Stimulated activated CD4-positive, alpha-beta T cell treated with anti-CD3 and anti-CD28 coated beads, Interleukin-12 subunit alpha, Interleukin-12 subunit beta, amount 100 ng/mL, for 24 hours (primary cell): ENCODE measurements at places on chromosomes 11 and 22.

- no peak for DNase-seq
Observed at GRCh38 chr22:45516163-45516562, 13.5 kb downstream of the FBLN1 start.

- no peak for DNase-seq
Observed at GRCh38 chr11:61690706-61691379, 10.7 kb downstream of the DAGLA start.

DNA sequence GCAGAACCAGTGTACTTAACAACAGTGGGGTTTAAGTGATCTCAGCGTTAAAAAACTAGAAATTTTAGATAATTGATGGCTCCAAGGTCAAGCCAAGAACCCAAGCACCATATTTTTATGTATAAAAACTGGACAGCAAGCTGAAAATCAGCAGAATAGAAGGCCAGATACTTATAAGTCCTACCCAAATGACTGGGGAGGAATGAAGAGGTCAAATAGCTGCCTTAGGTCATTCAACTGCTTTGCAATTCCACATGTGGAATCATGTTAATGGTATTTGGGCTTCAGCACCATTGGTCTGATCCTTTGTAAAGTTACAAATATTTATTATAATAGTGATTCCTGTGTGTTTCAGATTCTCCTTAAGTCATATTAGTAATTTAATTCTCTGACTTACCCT is 108.4 kb downstream of the FAT3 start:
- no peak for DNase-seq

DNA sequence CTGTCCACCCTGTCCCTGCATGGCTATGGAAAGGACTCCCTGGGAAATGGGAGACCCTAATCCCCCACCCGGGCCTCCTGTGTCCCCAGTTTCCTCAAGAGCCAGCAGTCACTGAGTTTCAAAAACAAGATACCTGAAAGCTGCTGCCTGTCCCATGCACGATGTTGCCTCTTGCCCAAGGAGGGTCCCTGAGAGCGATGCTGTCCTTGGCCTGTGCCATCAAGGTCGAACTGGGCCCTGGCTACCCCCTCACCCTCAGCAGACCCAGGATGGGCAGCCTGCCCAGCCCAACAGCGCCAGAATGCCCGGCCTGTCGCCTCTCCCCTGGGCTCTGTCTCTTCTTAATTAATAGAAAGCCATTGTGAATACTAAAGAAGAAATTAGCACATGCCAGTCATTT is 104.5 kb upstream of the LMO1 start:
- DNase-seq = no peak

- no peak for DNase-seq
Observed at GRCh38 chr22:45088576-45088975, 75.1 kb upstream of the NUP50 start.

DNA sequence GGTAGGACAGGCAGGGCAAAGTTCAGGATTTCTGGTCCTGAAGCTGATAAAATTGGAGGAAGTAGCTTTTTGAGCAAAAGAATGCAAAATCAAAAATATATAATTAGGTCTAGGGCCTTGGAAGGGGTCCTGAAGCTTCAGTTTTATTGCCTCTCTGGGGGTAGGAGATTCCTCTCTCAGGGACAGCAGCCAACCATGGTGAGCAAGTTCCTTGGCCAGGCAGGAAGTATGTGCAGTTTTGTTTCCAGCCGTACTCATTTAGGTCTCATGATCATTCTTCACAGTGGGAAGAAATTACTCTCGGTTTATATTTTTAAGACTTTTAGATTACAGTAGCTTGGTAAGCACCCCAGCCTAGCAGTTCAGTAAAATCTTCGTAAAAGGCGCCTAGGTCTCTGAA is 2.9 kb upstream of the RAB38 start:
- no peak for DNase-seq
